ENCODE measurements at places on chromosomes 2 and 18.

DNA sequence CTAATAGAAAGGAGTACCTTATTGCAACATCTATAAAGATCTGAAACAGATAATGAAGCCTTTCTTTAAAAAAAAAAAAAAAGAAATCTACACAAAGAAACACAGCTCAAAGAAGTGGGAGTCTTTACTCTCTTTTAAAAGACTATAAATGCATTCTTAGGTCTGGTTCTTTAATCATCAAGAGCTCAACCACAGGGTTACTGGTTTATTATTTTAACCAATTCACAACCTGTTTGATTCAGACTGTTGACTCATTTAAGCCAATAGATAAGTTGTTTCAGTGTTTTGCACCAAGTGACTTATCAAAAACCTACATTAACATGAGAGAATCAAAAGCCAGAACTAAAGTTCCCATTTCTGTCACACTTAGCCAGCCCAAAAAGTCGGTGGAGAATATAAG is 93.1 kb downstream of the TCF4 start:
- DNase-seq, result no peak

- no peak for DNase-seq
Measured at GRCh38 chr18:6917072-6917471, 187.6 kb downstream of the ARHGAP28 start.

DNA sequence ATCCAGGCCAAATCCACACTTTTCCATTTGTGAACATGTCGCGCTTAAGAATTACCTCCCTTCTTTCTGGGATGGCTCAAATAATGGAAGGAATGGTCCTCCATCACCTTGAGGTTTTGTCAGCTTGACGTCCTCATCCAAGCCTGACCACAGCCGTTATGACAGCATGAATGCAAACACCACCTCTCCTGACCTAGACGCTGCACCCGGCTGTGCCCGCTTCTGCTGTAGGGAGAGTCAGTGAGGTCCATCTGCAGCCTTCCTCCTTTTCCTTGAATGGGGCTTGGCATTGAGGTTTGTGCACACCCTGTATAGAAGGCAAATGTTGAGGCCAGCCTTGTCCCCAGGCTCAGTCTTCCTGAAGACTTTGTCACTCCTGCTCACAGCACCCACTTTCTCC is 85.5 kb downstream of the TGOLN2 start:
- no peak for DNase-seq

DNA sequence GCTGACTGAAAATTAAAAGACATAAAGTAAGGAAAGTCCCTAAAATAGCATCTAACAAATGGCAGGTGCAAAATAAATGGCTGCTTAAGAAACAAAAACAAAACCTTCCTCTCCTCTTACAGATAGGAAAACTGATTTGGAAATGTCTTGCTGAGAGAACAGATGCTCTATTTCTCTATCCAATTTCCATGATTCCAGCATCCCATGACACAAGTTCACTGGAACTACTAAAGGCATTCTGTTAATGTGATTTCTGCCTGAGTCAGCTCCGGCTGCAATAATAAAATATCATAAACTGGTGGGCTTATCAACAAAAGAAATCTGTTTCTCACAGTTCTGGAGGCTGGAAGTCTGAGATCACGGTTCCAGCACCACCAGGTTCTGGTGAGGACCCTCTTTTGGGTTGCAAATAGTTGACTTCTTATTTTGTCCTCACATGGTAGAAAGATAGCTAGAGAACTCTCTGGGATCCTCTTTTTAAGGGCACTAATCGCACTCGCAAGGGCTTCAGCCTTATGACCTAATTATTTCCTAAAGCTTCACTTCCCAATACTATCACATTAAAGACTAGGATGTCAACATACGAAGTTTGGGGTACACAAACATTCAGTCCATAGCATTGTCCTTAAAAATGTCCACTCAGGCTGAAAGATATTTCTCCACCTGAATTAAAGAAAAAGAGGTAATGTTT is 78.2 kb upstream of the GALNT3 start:
- no peak for DNase-seq

GRCh38 chr2:231722721-231723307 is 14.5 kb downstream of the PTMA start:
- DNase-seq, result no peak

GRCh38 chr18:7945882-7946281 is 378.8 kb downstream of the PTPRM start:
- DNase-seq, result no peak
